ENCODE measurements at places on chromosomes 6 and 20. TPM values are rescaled to one million over a fixed set of nuclear protein-coding genes. Genes with fewer than 3 reads are reported as not detected.

The KHDRBS2 gene
- not detected for total RNA-seq

- no peak for DNase-seq
Measured at GRCh38 chr6:149075616-149076354, 241.7 kb upstream of the TAB2 start.

The TMEM244 gene
- not detected for total RNA-seq

GRCh38 chr20:20362774-20363433 is 5.0 kb upstream of the INSM1 start:
- DNase-seq: no peak

GRCh38 chr6:4907602-4908001 is 96.2 kb downstream of the RPP40 start:
- no peak for DNase-seq

DNA sequence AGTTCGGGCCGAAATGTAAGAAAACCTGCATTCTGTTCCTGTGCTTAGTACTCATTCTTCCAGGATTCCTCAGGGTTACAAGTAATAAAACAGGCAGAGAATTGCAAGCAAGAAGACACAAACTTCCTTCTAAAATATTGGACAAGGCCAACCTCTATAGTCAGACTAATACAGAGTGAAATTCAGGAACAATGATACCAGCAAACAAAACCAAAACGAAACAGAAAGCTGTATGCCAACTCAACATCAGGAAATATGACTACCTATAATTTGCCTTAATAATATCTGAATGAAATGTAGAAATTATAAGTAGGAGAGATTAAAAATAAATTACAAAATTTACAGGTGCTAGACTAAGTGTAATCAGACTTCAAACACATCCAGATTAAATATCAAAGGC is 238.8 kb downstream of the HIVEP2 start:
- no peak for DNase-seq

The DOK5 gene
- not detected for total RNA-seq

GRCh38 chr20:52643034-52643433 is 329.1 kb upstream of the TSHZ2 start:
- no peak for DNase-seq

GRCh38 chr6:130811932-130812331 is 15.3 kb upstream of the SMLR1 start:
- DNase-seq: no peak

GRCh38 chr6:5191722-5192121 is 69.0 kb downstream of the LYRM4 start:
- no peak for DNase-seq

DNA sequence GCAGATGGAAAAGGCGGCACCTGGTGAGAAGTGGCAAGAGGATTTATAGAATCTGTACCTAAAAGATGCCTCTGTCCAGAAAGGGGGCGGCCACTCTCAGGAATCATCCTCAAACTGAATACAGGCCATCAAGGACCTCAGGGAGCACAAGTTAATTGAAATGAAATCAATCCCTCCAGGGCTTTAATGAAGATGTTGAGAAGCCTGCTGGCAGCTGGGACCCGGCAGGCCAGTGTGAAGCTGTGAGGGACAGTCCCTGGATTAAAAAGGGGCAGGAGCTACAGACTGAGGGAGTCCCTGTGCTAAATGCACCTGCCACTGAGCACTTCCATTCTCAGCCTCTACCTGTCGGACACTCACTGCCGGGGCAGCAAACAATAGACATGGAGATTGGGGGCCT is 107.7 kb upstream of the GGTLC1 start:
- no peak for DNase-seq

The CDK19 gene
- 6.8 TPM for total RNA-seq

- no peak for DNase-seq
Measured at GRCh38 chr6:107314531-107314939, 144.8 kb downstream of the PDSS2 start.

The SAMD5 gene
- total RNA-seq: 0.51 TPM

GRCh38 chr6:9851541-9852380 is 563.1 kb downstream of the TFAP2A start:
- DNase-seq: peak; percentile 1
